Non-pigmented ciliary epithelial cell (primary cell): ENCODE measurements at places on chromosomes 7 and 10.

GRCh38 chr7:158891922-158892321, 35.6 kb downstream of the DYNC2I1 start:
- DNase-seq: no peak

GRCh38 chr7:127650847-127651555, 993 bp upstream of the SND1 start:
- DNase-seq: no peak

DNA sequence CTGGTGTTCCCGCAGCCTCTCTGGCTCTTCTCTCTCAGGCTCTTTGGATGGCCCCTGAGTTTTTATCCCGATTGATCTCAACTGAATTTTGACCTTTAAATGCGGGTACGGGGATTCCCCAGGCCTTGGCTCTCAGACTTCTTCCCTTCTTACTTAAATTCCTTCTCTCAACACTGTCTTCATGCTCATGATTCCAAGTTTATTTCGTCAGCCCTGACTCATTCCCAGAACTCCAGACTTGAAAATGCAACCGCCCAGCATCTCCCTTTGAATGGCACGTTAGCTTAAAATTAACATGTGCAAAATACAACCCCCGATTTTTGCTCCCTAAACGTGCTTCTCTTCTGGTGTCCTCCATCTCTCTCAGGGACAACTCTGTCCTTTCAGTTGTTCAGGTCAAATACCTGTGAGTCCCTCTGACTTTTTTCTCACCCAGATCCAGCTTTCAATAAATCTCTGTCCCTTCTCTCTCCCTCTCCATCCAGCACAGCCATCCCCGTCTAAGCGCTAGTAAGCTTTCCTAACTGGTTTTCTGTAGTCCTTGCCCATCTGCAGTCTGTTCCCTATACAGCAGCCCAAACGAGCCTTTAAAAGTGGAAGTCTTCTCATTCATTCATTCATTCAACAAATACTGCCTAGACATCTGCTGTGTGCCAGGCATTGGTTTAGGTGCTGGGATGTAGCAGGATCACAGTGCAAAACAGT, 7.1 kb downstream of the HECW1 start:
- peak; percentile 41 for DNase-seq

- no peak for DNase-seq
Observed at GRCh38 chr7:97226541-97226940, 109.0 kb downstream of the SDHAF3 start.

DNA sequence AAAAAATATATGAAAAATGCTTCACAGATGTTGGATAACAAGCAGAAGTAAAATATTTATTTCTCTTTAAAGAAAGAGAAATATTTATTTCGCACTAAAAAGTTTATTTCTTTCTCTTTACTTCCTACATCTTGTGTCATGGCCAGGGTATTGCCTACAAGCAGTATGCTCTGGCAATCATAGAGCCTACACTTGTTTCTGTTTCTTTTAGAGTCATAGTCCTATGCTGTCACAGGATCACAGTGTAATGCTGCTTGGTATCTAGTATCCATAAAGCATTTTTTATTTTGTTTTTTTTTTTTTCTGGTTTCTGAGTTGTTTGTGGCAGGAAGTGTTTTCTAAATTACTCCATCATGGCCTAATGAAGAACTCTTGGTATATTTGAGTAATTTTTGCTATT, 116.0 kb downstream of the ATRNL1 start:
- DNase-seq: no peak

GRCh38 chr10:109037978-109038377, 885.3 kb downstream of the XPNPEP1 start:
- no peak for DNase-seq

GRCh38 chr7:40675741-40676140, 540.9 kb downstream of the SUGCT start:
- no peak for DNase-seq

GRCh38 chr7:34058801-34059135, 153.4 kb downstream of the BMPER start:
- no peak for DNase-seq

GRCh38 chr7:18396953-18397352, 98.6 kb upstream of the HDAC9 start:
- DNase-seq: no peak

DNA sequence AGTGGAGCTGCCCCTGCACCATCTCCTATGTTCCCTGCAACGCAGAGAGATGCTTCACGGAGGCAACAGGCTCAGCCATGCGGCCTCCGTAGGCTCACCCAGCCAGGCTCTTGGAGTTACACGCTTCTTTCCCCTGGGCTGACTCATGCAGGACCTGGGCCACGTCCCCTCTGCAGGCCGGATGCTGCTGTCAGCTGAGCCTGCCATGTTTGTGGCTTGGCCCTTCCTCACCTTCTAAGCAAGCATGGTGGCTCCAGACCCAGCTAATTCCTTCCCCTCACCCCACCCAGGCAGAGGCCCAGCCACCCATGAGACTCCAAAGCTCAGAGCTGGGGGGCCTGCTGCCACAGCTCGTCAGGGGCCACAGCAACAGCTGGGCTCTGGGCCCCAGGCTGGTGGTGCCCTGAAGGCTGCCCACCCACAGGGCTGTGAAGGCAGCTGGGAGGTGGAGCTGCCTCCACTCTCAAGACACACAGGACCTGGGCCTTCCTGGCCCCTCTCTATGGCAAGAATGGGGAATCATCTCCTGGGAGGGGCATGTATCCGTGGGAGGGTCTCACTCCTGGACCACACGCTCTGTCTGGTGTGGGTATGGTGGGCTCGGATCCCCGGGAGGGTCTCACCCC, 219.6 kb downstream of the ELFN1 start:
- DNase-seq: peak; percentile 26

- no peak for DNase-seq
Observed at GRCh38 chr7:109782806-109783205, 1213.1 kb downstream of the DNAJB9 start.

DNA sequence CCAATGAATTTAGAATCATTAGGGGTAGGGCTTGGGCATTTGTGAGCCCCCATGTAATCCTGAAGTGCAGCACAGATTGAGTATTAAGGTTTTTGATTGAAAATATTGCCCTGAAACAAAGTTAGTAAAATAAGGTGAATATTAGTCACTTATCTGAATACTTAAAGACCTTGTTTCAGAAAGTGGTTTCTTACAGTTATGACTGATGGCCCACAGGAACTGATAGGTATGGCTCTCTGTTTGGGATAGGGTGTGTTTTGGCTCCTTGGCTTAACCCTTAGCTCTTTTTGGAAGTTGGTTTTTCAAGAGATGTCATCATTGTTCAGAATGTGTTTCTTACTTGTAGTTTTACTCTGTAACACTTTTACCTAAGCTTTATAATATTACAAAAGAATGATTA, 34.8 kb downstream of the MDFIC start:
- DNase-seq: no peak

- DNase-seq: no peak
Observed at GRCh38 chr10:127296696-127297095, 100.3 kb upstream of the INSYN2A start.

DNA sequence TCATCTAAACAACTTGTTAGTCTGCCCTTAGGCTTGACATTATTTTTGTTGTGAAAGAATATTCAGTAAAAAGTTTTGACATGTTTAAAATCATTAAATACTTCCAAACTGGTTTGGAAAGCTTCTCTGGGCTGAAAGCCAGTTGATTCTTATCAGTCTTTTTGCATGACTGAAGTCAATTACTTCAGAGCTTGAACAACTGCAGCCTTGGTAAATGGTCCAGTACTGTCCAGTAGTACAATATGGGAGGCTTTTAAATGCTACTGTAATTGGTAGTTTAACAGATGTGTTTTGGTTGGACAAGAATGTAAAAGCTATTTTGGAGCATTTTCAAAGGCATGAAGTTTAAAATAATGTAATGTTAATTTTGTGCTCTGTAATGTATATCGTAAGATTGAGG, 103.4 kb downstream of the SDK1 start:
- peak; percentile 27 for DNase-seq

DNA sequence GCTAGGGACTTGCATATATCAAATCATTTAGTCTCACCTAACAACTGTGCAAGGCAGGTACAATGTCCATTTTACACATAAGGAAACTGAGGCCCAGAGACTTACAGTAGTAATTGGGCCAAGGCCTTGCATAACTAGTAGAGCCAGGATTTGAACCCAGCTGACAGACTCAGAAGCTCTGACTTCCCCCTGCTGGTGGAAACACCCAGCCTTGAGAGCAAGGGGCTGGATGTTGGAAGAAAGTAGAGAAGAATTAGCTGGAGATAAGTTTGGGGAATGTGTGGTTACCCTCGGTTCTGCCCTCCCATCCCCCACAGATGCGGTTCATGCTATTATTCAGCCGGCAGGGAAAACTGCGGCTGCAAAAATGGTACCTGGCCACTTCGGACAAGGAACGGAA, 2.0 kb downstream of the AP1S1 start:
- DNase-seq: no peak

GRCh38 chr7:29408841-29409243, 154.8 kb upstream of the PRR15 start:
- DNase-seq: peak; percentile 28
